ENCODE measurements at places on chromosomes 16 and 17.

GRCh38 chr16:68893710-68894705, 50.7 kb downstream of the TANGO6 start:
- no peak for DNase-seq

GRCh38 chr17:37512442-37513068, 22.9 kb downstream of the DUSP14 start:
- no peak for DNase-seq

GRCh38 chr17:76137351-76138233, 3.5 kb downstream of the FOXJ1 start:
- no peak for DNase-seq

DNA sequence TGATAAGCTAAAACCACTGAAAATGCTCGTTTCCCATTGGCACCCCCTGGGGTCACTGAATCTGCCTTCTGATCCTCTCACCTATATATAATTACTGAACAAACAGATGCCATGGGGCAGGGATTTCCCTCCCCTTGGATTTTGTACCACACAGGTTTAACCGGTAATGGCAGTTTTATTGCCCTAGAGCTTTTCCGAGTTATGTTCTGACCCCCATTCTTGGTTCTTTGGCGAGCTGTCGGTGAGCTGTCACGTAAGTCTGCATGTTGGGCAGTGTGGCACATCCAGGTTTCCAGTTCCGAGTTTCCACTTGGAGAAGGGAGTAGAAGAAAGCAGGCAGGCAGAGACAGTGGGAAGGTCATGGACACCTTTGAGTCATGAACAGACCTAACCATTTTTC, 7.1 kb downstream of the TMEM97 start:
- DNase-seq: no peak

GRCh38 chr17:76493505-76494167, 7.6 kb downstream of the RHBDF2 start:
- DNase-seq: no peak

All from skeletal muscle cell (primary cell).